Central memory CD8-positive, alpha-beta T cell (primary cell): ENCODE measurements at places on chromosomes 11 and 22.

- DNase-seq, result no peak
Measured at GRCh38 chr22:47622541-47622940, 860.1 kb downstream of the TBC1D22A start.

DNA sequence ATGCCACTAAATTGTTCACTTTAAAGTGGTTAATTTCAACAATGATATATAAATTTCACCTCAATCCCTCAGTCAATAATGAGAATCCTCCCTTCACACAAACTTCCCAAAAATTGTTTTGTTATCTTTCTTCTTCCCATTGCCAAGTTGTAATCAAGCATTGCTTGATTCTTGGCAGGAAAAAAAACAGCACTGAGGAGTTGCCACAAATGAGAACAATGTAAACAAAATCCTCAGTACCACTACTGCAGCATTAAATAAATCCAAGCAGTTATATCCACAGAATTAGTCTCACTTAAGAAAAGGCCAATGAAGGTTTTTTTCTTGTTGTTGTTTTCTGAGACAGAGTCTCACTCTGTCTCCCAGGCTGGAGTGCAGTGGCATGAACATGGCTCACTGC is 38.2 kb downstream of the FAM168A start:
- no peak for DNase-seq

DNA sequence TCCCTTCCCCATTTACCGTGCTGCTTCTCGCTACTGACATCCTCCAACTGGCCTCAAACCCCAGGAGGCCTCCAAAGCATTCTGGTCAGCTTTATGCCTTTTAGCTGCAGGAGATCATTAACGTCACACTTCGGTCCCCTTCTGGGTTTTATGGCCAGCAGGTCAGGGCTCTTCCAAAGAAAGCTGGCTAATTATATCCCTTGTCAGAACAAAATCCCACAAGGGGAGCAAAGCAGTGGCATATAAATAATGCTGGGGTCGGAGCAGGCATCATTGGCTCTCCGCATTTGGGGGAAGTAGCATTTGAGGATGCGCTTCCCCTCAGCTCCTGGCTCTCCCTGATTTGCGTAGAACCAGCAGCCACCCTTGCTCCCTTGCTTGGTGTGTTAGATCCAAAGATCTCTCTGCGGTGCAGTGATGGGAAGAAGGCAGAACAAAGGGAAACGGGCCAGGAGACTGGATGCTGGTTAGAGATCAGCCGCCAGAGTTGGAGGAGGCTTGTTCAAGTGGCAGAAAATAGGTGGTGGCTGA is 117.4 kb downstream of the DBX1 start:
- no peak for DNase-seq

- no peak for DNase-seq
Measured at GRCh38 chr11:33028537-33028914, 10.8 kb upstream of the TCP11L1 start.

DNA sequence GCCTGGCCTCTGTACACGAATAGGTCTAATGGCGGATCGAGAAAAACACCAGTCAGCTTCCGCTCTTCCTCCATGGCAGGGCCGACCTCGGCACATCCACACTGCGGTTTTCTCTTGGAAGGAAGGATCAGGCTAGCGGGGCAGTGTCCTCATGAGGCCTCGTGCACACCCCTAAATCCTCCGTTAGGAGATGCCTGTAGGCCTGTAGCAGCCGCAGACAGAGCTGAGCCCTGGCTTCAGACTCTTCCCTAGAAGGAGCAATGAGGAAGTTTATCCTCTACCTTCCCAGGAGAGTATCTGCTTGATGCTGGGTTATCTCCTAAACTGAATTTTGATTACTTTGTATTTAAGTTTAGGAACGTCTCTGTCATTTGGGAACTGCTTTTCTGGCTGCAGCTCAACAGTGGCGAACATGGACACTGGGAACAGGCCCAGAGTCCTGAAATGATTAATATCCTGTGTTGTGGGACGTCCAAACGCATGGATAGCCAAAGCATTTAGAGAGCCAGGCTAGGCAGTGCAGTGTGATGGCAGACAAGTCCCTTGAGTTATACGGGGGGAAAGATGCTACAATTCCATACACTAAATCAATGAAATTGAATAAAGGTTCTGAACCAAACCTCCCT is 16.5 kb upstream of the BMAL1 start:
- no peak for DNase-seq

GRCh38 chr11:125933030-125933813 is 12.6 kb upstream of the VSIG10L2 start:
- no peak for DNase-seq

GRCh38 chr11:47302853-47303252 is 32.9 kb downstream of the MADD start:
- no peak for DNase-seq

GRCh38 chr11:113778111-113778910 is 1.3 kb upstream of the CLDN25 start:
- DNase-seq, result no peak

DNA sequence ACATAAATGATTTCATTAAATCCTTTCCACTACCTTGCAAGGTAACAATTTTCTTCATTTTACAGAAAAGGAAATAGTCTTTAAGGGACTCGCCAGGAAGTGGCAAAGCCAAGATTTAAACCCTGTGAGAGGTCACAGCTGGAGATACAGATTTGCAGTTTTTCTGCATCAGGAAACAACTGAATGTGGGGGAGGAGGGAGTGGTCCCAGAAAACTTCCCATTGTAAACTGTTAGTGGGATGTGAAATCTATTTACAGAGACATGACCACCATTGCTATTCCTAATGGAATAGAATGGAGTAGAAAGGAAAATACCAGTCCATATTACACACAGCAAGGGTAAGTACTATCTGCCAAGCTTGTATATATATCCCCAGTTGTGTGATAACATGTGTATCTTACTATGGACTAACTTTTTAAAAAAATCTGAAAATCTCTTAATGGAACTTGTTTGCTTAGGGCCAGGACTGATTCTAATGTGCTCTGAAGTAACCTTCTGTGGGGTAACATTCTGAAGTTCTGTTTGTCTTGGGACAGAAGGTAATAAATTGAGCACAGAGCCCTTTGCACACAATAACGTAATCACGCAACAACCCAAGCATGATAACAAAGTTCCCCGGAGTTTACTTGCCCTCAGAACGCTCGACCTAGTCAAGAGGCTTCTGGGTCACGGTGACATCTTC is 10.9 kb upstream of the TSKU start:
- DNase-seq, result no peak

GRCh38 chr22:39184586-39185577 is 32.4 kb upstream of the CBX7 start:
- DNase-seq, result no peak

DNA sequence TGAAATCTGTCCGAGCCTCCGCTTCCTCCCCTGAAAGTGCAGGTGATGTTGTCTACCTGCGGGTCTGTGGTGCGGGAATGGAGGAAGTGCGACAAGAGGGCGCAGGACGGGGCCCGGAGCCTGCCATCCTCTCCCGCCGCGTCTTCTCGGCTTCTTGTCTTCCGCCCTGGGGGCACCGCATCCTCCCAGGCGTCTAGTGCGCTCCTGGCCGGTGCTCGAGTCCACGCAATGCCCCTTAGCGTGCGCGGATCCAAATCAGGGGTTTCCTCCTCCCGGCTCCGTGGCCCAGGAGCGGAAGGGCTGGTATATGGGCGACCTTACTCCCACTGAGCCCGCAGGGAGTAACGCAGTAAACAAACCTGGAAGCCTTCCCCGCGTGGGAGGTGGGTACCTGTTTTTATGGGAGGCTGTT is 405 bp downstream of the SFI1 start:
- no peak for DNase-seq

DNA sequence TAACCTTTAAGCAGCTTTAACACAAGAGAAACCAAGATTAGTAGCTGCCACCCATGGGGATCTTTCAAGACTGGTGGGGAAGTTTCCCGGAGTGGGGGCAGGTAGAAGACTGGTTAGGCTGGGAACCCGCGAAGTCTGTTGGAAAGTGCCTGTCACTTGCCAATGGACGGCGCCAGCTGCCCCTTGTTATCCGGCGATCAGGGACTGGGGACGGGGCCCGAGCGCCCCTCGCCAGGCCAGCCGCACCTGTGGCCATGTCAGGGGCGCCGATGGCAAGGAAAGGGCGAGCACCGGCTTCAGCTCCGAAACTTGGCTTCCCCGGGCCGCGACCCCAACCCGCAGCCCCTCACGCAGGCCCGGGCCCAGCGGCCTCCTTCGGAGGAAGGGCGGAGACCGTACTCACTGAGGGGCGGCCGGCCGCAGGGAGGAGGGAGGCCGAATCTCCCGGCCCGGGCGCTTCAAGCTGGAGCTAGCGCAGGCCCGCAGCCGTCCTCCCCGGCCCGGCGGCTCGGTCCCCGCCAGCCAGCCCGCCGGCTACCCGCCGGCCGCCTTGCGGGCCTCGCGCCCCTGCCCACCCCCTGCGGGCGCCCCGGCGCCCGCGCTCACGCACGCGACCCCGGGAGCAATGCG is 539 bp downstream of the EIF4ENIF1 start:
- DNase-seq, result no peak

DNA sequence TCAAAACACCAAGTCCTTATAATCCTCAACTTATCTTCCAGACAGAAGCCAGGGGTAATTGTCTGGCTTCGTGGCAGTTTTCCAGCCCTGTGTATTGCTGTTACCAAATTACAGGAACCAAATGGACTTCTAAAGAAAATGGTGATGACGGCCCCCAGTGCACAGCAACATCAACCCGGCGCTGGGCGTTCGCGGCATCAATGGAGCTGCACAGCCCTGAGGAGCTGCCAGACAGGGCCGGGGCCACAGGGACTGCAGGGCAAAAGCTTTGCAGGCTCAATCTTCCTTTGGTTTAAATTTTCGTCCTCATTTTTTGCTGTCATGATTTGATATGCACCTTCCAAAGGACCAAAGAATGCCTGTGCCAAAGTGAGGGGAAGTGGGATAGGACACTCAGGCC is 292.5 kb downstream of the BRD1 start:
- DNase-seq, result no peak

DNA sequence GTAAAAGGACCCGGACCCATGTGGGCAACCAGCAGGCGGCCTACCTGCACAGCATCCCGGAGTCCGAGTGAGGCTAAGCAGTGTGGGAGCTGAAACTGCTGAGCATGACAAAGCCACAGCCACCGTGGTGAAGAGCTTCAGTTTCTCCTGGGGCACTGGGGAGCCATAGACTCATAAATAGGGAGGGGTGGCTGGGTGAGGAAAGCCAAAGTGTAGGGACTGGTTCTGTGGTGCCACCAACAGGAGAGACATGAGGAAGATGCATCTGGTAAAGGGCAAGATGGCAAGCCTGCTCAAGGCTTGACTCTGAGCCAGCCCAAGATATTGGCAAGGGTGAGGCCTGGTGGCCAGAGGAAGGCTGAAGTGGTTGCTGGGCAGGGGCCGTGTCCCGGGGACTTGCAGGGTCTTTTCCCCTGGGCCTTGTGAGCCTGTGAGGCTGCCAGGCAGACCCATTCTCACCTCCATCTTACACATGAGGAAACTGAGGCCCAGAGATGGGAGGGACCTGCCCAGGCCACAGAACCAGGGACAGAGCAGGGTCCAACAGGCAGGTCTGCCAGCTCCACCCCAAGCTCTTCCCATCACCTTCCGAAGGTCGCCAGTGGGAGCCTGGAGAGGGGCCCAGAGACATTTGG is 30.4 kb downstream of the CYTH4 start:
- DNase-seq, result no peak

GRCh38 chr11:2789791-2790567 is 90.2 kb upstream of the KCNQ1OT1 start:
- no peak for DNase-seq
